ENCODE measurements at places on chromosomes 16 and 17. TPM values are rescaled to one million over a fixed set of nuclear protein-coding genes. Genes with fewer than 3 reads are reported as not detected.

- DNase-seq = no peak
Observed at GRCh38 chr16:80611930-80612327, 71.1 kb downstream of the DYNLRB2 start.

GRCh38 chr17:80947200-80947940 lies 44.3 kb upstream of the CHMP6 start:
- DNase-seq = no peak

DNA sequence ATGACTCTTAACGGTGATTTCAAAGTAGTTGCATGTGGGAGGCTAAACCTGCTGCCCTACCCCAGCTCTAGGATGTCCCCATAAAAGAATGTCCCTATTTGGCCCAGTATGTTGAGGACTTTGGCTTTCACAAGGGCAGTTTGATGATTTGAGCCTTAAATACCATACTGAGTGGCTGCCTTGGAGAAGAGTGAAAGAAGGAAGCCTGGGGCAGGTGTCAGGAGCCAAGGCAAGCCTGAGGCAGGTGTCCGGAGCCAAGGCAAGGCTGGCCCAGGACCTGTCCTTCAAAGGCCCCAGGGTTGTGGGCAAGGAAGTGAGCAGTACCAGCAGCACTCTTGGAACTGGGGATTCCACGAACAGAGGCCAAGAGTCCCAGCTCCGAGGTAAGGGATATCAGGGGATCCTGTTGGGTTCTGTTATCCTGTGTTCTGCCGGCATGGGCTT lies 18.6 kb downstream of the ST6GALNAC2 start:
- no peak for DNase-seq

GRCh38 chr16:56245197-56245596 lies 53.9 kb downstream of the GNAO1 start:
- DNase-seq = peak; percentile 55

DNA sequence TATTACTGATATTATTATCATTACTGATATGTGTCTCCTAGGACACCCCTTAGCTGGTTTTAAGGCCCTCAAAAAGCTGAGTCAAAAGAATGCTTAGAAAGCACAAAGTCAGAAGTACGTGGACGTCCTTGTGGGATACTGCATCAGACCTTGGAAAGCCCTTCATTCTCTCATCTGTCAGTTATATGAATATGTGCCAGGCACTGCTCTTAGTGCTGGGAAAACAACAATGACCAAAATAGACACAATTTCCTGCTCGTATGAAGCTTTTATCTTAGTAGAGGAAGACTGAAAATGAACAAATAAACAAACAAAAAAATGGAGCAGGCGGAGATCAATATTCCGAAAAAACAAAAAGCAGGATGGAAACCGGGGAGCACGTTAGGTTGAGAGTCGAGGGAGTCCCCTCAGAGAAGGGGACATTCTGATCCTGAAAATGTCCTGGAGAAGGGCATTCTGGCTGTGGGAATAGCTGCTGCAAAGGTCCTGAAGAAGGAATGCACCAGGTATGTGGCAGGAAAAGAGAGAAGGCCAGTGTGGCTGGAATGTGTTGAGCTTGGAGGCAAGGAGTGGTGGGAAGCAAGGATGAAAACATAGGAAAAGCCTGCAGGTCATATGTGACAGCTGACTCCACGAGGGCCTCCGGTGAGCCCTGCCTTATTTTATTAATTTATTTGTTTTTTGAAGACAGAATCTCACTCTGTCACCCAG lies 15.5 kb upstream of the TMEM94 start:
- DNase-seq = no peak

DNA sequence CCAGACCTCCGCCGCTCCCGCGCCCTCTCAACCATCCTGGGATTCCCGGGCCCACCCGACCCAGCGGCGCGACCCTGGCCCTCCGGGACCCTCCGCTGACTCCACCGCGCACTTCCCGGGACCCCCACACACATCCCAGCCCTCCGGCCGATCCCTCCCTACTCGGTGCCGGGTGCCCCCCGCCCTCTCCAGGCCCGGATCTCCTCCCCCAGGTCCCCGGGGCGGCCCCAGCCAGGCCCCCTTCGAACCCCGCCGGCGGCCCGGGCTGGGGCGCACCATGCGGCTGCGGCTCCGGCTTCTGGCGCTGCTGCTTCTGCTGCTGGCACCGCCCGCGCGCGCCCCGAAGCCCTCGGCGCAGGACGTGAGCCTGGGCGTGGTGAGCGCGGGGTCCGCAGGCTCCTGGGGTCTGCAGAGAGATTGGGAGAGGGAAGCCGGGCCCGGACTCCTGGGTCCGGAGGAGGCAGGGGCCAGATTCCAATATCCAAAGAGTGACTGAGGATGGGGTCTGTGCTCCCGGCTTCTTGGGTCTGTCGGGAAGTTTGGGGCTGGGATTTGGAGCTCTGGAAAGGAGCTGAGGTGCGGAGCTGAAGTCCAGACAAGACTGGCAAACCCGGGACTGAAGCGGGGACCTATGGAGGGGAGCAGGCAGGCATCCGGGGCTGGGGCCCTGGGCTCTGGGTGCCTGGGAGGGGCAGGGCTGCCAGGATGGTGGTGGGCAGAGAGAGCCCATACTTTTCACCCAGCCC lies 453 bp downstream of the MMP25 start:
- no peak for DNase-seq

- no peak for DNase-seq
Observed at GRCh38 chr17:7748076-7748775, 30.7 kb downstream of the DNAH2 start.

DNA sequence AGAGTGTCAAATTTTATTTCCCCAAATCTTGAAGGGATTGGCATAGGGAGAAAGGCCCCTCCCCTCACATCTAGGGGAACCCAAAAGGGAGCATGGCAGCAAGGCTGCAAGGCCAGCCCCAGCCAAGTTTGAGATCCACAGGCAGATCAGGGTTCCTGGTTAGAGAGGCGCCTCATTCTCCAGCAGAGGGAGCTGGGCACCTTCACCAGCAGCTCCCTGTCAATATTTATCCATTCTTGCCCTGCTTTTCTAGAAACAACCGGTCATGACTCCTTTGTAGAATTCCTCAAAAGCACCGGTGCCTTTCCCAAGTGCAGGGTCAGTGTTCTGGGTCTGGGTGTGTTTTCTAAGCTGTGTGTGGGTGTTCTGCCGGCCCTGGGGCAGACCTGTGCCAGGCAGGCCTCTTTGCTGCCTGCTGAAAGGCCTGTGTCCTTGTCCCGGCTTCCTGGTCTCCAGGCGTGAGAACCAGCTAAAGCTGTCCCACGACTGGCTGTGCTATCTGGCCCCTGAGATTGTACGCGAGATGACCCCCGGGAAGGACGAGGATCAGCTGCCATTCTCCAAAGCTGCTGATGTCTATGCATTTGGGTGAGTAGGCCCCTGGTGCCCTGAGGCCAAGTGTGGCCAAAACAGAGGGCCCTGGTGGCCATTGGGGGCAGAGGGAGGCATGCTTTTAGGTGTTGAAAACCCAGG lies 21.2 kb upstream of the LGALS9 start:
- peak; percentile 50 for DNase-seq

GRCh38 chr17:64507413-64507782 lies 621 bp downstream of the CEP95 start:
- DNase-seq = peak; percentile 79

GRCh38 chr17:67095803-67096202 lies 51.4 kb downstream of the CACNG1 start:
- peak; percentile 11 for DNase-seq

DNA sequence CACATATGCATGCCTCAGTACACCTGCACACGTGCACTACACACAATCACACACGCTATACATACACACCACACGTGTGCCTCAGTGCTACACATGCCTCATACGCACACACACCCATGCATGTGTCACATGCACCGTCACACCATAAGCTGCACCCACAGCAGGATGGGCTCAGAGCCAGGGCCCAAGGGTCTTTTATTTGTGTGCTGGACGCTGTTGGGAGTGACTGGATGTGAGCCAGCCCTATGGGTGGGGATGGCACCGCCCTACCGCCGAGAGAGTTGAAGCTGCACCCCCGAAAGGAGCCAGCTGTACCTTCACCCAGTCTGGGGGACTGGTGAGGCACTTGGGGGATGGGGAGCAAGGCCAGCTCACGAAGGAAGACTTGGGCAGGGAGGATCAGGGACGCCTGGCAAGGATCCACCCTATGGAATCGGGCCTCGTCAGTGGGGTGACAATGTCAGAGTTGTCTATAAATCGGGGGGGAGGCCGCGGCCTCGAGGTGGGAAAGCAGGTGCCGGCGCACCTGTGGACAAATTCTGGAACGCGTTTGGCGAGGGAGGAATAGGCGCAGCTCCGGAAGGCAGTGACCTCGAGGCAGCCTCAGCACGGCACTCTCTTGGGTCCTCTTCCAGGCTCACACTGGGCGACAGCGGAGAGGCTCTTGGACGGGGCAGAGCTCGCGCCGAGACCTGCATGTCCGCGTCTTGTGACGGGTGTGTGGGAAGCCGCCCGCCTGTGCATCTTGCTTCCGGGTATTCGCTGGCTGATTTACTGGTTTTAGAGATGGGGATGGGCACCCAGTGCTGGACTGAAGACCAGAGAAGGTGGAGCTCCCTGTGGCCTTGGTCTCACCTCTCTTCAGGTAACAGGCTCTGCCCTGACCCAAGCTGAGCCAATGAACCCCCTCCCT lies 7.3 kb downstream of the RGS11 start:
- DNase-seq = no peak

The ZCCHC14 gene
- total RNA-seq = 5.3 TPM

The CD300H gene
- total RNA-seq = not detected

The EPX gene
- total RNA-seq = not detected

All from PC-3 (cell line).